ENCODE measurements at places on chromosomes 1 and 21. TPM values are rescaled to one million over a fixed set of nuclear protein-coding genes. Genes with fewer than 3 reads are reported as not detected.

DNA sequence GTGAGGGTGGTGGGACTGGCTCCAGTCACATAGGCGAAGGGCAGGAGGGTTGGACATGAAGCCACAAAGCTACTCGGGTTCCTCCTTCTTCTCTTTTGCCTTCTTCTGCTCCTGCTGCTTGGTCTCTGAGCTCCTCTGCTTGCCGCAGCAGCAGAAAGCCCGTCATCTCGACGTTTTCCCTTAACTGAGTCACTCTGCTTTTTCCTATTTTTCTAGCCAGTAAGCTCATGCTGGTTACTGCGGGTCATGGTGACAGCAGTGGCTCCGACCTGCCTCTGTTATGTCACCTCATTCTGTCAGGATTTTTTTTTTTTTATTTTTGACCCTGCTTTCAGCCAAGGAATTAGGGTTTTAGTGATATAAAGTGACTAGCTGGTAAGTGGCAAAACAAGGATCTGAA, 2.6 kb upstream of the FMOD start:
- no peaks in the 10 kb centered on the region for H3K36me3 ChIP-seq
- no peaks in the 10 kb centered on the region for H3K27me3 ChIP-seq
- H3K4me3 ChIP-seq = no peak overlapping the region
- no peak for DNase-seq
- H3K4me1 ChIP-seq = peaks cover 21% of the 10 kb centered on the region
- no peak overlapping the region for H3K27ac ChIP-seq

- no peak overlapping the region for H3K27ac ChIP-seq
- no peaks in the 10 kb centered on the region for H3K4me1 ChIP-seq
- no peak for DNase-seq
- H3K4me3 ChIP-seq = no peak overlapping the region
- no peaks in the 10 kb centered on the region for H3K27me3 ChIP-seq
- no peaks in the 10 kb centered on the region for H3K36me3 ChIP-seq
Measured at GRCh38 chr1:221246628-221247415, 367.6 kb downstream of the HLX start.

- H3K27ac ChIP-seq = no peak overlapping the region
- peak; percentile 61 for DNase-seq
- H3K4me3 ChIP-seq = no peak overlapping the region
Measured at GRCh38 chr21:45390121-45390751, 14.7 kb upstream of the COL18A1 start.

DNA sequence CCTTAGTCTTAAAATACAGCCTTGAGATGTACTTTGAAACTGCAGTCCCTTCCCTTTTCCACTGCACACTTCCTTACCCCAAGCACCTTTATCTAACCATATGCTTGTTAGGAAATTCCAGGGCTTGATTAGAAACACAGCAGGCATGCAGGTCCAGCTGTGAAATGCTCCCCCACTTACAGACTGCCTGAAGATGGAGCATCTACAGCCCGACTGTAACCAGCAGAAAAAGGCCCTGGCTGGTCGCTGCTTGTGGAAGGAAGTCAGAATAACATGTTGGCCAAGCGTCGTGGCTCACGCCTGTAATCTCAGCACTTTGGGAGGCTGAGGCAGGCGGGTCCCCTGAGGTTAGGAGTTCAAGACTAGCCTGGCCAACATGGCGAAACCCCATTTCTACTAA, 37.2 kb downstream of the VN1R5 start:
- H3K27me3 ChIP-seq = no peaks in the 10 kb centered on the region
- H3K4me1 ChIP-seq = no peaks in the 10 kb centered on the region
- H3K36me3 ChIP-seq = no peaks in the 10 kb centered on the region
- H3K27ac ChIP-seq = no peak overlapping the region

GRCh38 chr1:184161071-184161698, 109.7 kb downstream of the TSEN15 start:
- no peaks in the 10 kb centered on the region for H3K36me3 ChIP-seq
- H3K4me3 ChIP-seq = no peak overlapping the region
- no peaks in the 10 kb centered on the region for H3K4me1 ChIP-seq
- no peak for DNase-seq

GRCh38 chr1:91120421-91120820, 98.6 kb upstream of the ZNF644 start:
- DNase-seq = no peak
- H3K4me1 ChIP-seq = no peaks in the 10 kb centered on the region
- no peaks in the 10 kb centered on the region for H3K27me3 ChIP-seq
- no peaks in the 10 kb centered on the region for H3K36me3 ChIP-seq
- H3K27ac ChIP-seq = no peak overlapping the region

DNA sequence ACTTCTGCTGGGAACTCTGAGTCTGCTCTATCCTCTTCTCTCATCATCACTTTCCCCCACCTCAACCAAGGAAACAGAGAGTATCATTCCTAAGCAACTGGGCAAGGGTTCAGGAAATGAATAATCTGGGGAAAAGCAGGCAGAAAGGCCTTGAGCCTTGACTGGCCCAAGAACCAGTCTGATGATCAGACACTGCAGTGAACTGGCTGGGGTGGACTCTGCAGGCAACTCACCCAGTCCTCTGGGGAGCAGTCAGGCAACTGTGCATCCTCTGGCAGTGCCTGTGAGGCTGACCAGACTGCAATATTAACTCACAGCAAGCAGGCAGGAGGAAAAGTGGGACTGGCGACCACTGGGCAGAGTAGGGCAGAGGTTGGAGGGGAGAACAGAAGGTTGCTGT, 991 bp downstream of the ANKRD35 start:
- no peak overlapping the region for H3K4me3 ChIP-seq
- H3K4me1 ChIP-seq = peaks cover 10% of the 10 kb centered on the region
- no peaks in the 10 kb centered on the region for H3K27me3 ChIP-seq
- H3K36me3 ChIP-seq = peaks cover 3% of the 10 kb centered on the region

GRCh38 chr21:38793926-38794713, 11.6 kb upstream of the ETS2 start:
- no peak overlapping the region for H3K4me3 ChIP-seq
- no peak overlapping the region for H3K27ac ChIP-seq

DNA sequence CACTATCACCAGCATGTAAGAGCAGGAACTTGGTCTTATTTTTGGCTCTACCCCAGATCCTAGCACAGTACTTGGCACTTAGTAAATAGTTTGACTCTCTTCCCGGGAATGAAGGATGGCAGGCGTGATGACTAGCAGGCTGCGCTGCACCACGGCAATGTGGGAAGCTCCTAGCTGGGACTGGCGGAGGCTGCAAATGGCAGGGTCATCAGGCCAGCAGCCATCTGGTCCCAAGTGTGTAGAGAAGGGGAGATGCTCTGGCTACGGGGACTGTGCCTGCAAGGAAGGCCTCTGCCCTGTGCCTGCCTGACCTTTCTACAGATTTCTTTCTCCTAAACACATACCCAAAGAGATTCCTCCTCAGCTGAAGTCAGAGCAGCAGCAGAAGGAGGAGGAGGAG, 95.0 kb downstream of the KCND3 start:
- no peak overlapping the region for H3K27ac ChIP-seq
- H3K4me1 ChIP-seq = no peaks in the 10 kb centered on the region
- no peak for DNase-seq
- no peak overlapping the region for H3K4me3 ChIP-seq
- H3K36me3 ChIP-seq = no peaks in the 10 kb centered on the region

DNA sequence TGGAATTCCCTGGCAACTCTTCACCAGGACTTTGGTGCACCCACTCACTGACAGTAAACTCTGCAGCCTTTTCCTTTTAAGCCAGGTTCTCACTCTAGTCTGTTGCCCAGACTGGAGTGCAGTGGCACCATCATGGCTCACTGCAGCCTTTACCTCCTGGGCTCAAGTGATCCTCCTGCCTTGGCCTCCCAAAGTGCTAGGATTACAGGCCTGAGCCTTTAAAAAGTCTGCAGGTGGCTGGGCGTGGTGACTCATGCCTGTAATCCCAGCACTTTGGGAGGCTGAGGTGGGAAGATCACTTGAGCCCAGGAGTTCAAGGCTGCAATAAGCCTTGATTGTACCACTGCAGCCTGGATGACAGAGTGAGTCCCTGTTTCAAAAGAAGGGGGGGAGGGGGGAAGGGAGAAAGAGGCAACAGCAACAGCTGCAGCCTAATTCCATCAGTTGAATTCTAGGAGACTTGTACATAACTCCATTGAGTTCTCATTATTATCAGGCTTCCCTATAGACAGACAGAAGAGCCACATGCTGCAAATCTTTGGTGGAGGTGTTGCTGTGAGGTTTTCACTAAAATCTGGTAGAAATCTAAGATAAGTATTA, 8.1 kb upstream of the HNRNPR start:
- no peak for DNase-seq
- no peak overlapping the region for H3K4me3 ChIP-seq
- no peaks in the 10 kb centered on the region for H3K4me1 ChIP-seq
- no peaks in the 10 kb centered on the region for H3K27me3 ChIP-seq
- H3K36me3 ChIP-seq = no peaks in the 10 kb centered on the region
- no peak overlapping the region for H3K27ac ChIP-seq

DNA sequence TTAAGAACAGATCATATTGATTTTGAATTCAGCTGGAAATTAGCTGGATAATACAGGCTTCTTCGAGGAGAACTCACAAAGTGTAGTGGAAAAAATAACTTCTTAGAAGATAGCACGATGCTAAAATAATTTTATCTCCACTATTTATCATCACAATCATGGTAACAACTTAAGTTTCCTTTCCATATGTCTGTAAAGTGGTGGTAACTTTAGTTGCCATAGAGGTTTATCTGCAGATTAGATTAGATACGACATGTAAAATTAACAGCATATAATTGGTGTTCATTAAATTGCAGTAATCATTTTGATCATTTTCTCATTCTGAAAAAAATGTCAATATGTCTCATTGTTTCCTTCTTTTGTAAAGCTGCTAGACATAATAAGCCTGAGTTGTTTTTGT, 921.5 kb downstream of the KCNT2 start:
- no peaks in the 10 kb centered on the region for H3K4me1 ChIP-seq
- no peak for DNase-seq
- no peak overlapping the region for H3K4me3 ChIP-seq
- H3K27me3 ChIP-seq = no peaks in the 10 kb centered on the region
- H3K36me3 ChIP-seq = no peaks in the 10 kb centered on the region

GRCh38 chr1:915295-916172, 8.2 kb upstream of the SAMD11 start:
- no peak overlapping the region for H3K27ac ChIP-seq
- H3K36me3 ChIP-seq = no peaks in the 10 kb centered on the region
- H3K27me3 ChIP-seq = no peaks in the 10 kb centered on the region
- no peak overlapping the region for H3K4me3 ChIP-seq

DNA sequence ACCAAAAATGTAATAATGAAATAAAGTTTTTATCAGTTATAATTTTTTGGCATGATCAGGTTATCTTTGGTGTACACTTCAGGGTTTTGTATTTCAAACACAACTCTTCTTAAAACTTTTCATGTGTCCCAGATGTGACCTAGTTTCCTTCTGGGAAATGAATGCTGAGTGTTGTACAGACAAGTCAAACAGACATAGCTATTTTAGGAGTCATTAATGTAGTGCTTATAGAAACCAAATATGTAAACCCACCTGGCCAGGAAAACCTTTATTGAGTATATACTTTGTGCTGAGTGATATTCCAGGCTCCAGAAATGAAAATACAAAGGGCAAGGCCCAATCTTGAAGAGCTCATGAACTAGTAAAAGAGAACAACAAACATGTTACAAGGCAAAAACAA, 25.9 kb upstream of the HOOK1 start:
- no peaks in the 10 kb centered on the region for H3K4me1 ChIP-seq
- no peak for DNase-seq
- no peaks in the 10 kb centered on the region for H3K27me3 ChIP-seq
- no peak overlapping the region for H3K27ac ChIP-seq

DNA sequence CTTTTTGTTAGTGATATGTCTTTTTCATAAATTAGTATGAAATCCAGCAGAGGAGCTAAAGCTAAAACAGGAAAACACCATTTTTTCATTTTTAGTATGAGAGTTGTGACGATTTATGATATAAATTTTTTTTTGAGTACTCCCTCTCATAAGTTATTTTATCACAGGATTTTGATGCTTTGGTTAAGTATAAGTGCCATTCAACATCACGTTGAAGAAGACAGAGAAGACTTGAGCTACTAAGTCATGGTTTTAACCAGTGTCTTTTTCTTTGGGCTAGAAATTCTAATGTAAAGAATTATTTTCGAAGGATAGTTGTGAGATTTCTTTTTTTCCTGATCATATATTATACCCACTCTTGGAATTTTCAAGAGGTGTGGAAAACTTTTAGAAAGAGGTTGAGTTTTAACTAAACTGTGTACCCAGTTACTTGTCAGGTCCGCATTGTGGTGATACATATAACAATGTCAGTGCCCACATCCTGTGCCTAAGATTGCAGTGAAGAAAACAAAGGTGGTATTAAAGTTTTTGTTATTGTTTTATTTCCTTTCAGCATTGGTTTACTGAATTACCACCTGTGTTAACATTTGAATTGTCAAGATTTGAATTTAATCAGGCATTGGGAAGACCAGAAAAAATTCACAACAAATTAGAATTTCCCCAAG, 93.8 kb downstream of the USP25 start:
- H3K36me3 ChIP-seq = peaks cover 14% of the 10 kb centered on the region
- H3K27ac ChIP-seq = no peak overlapping the region
- no peak for DNase-seq
- no peak overlapping the region for H3K4me3 ChIP-seq

- no peaks in the 10 kb centered on the region for H3K27me3 ChIP-seq
- no peak overlapping the region for H3K4me3 ChIP-seq
- H3K4me1 ChIP-seq = no peaks in the 10 kb centered on the region
- no peak for DNase-seq
Measured at GRCh38 chr1:96509951-96510350, 211.6 kb upstream of the PTBP2 start.

GRCh38 chr1:210405316-210405715, 76.6 kb downstream of the HHAT start:
- DNase-seq = no peak
- no peak overlapping the region for H3K27ac ChIP-seq
- no peaks in the 10 kb centered on the region for H3K36me3 ChIP-seq
- no peaks in the 10 kb centered on the region for H3K4me1 ChIP-seq
- H3K27me3 ChIP-seq = no peaks in the 10 kb centered on the region

- H3K4me1 ChIP-seq = no peaks in the 10 kb centered on the region
- no peaks in the 10 kb centered on the region for H3K36me3 ChIP-seq
- H3K27me3 ChIP-seq = no peaks in the 10 kb centered on the region
Measured at GRCh38 chr1:63022319-63022718, 238.4 kb downstream of the ATG4C start.

DNA sequence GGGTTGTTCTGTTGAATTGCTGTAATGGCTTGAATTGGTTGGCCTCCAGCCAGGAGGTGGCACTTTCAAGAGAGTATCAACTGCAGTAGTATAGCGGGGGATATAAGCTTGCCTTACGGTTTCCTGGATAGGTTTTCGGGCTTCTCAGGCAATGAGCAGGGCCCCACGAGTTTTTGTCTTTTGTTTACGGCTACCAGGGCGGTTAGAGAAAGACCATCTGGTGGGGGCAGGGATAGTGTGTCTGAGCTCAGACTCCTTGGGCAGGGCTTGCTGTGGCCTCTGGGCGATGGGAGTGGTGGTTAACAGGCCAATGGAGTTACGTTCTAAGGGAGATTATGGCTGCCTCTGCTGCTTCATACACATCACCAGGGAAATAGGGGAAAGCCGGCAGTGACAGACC, 62.8 kb downstream of the DTL start:
- H3K36me3 ChIP-seq = no peaks in the 10 kb centered on the region
- DNase-seq = no peak
- H3K4me1 ChIP-seq = no peaks in the 10 kb centered on the region
- no peaks in the 10 kb centered on the region for H3K27me3 ChIP-seq
- H3K27ac ChIP-seq = no peak overlapping the region

The LPAR3 gene
- not detected for total RNA-seq

The LRRC38 gene
- not detected for total RNA-seq

The MRPL9 gene
- total RNA-seq = 64.8 TPM

The GJB5 gene
- not detected for total RNA-seq

The PEX11B gene
- total RNA-seq = 11.2 TPM

The TNFRSF8 gene
- total RNA-seq = 22.8 TPM

The ASH1L gene
- total RNA-seq = 16.2 TPM

The NPPB gene
- total RNA-seq = not detected

The CD84 gene
- 1.1 TPM for total RNA-seq

The ENO1 gene
- total RNA-seq = 637 TPM

The RPS6KA1 gene
- total RNA-seq = 9.6 TPM

The PALMD gene
- 34.4 TPM for total RNA-seq

The LIN28A gene
- not detected for total RNA-seq

Data from ascending aorta (tissue), 2 donors.